NCI-H2171 treated with DMSO at 0.1 percent for 48 hours (cell line): ENCODE measurements at places on chromosomes 4 and X.
A peak's percentile ranks its signal among the peaks of the same experiment; 100 is the strongest.

GRCh38 chr4:120105472-120105871 is 38.8 kb upstream of the MAD2L1 start:
- no peak for DNase-seq

DNA sequence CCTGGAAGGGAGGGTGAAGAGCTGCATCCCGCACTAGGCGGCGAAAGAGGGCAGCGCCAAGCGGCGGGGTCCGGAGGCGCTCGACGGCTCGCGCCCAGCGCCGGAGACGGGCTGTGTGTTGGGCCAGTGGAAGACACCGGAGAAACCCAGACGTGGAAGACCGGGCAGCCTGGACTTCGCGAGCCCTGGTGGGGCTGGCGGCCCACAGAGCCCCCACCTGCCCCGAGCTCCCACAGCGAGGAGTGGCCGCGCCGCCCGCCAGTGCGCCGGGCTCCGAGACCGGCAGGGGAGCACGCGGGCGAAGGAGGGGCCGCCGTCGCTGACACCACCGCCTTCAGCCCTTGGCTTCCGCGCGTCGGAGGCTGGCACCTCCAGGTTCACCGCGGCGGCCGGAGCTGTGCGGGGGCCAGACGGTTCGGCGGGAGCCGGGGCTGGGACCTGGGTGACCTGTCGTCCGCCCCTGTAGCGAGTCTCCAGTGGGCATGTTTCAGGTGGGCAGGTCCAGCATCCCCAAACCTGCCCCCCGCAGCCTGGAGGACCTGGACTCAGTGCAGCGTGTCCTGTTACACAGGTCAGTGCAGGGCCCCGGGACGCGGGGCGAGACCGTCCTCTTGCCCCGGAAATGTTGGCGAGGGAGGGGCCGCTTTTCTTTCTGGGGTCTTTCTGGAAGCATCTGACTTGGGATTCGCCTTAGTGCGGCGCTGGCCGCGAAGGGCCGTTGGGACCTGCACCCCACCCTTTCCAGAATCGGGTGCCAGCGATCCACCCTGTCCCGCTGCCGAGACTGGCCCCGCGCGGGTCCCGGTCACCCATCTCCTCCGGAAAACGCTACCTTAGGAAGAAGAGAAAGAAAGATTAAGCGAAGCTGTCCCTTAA is 9.6 kb upstream of the INTU start:
- DNase-seq: peak; percentile 1

- DNase-seq: no peak
Observed at GRCh38 chr4:1002131-1002630, 9.0 kb upstream of the SLC26A1 start.

DNA sequence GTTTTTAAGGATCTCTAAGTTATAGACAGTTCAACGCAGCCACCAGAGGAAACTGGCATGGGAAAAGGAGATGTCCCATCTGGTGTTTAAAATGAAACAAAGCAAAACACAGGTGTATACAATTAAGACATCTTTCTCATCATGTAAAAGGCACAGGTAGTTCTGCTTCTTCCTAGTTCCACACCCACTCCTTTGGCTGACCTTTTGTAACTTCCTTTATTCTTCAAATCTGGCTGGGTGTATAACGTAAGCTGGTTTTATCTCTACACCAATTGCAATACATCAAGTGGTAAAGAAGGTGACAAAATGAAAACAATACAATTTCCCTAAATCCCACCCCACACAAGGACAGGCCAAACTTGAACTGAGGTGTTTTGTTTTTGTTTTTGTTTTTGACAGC is 27.3 kb upstream of the FBXW7 start:
- no peak for DNase-seq

GRCh38 chrX:17590892-17591740 is 146.2 kb upstream of the SCML1 start:
- peak; percentile 42 for DNase-seq

- no peak for DNase-seq
Observed at GRCh38 chr4:164959896-164960295, 17.6 kb downstream of the TRIM61 start.
